ENCODE measurements at places on chromosomes 16 and 17.

DNA sequence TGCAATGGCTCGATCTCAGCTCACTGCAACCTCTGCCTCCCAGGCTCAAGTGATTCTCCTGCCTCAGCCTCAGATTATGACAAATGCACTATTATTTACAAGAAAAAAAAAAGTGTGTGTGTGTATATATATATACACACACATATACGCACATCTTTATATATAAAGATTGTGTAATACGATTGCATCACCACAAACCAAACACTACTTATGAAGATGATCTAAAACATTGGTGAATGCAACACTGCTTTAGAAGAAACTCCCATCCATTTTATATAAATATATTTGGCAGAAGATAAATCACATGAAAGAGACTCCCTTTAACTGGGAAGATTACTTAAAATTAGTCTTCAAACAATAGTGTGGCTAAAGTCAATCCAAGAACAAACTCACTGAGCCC, 96.7 kb downstream of the SYCE1L start:
- no peak for DNase-seq

GRCh38 chr16:84179612-84180320, 7.1 kb downstream of the TAF1C start:
- peak; percentile 63 for DNase-seq

DNA sequence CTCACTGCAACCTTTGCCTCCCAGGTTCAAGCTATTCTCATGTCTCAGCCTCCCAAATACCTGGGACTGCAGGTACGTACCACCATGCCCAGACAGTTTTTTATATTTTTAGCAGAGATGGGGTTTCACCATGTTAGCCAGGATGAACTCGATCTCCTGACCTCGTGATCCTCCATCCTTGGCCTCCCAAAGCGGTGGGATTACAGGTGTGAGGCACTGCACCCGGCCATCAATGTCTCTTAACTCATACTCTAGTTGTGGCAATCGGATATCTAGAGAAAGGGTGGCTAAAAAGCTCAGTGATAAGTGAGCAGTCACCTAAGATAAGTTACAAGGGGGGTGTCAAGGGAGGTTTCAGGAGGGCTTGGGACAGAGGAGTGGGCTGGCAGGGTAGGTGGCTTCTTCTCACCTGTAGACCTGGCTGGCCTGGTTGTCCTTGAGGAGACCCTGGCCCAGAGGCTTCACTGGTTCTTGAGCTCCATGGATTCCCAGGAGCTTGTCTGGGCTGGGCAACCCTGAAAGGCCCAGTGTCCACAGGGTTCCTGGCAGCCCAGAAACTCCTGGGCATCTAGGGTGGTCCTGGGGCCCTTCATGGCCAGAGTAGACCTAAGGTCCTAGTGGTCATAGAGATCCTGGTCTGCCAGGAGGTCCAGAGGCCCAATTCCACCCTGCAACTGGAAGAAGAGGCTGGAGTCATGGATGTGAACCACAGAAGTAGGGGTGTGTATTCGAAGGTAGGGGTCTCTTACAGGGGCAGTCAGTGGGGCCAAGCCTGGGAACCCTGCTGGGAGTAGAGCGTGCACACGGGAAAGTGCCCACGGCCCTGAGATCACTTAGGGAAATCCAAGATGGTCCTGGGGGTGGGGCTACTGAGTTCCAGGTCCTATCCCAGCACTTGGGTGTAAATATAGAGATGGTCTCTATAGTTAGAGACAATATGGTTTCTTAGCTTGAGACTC, 12.7 kb upstream of the IGFBP4 start:
- no peak for DNase-seq

GRCh38 chr17:67244431-67245072, 444 bp downstream of the HELZ start:
- peak; percentile 72 for DNase-seq

DNA sequence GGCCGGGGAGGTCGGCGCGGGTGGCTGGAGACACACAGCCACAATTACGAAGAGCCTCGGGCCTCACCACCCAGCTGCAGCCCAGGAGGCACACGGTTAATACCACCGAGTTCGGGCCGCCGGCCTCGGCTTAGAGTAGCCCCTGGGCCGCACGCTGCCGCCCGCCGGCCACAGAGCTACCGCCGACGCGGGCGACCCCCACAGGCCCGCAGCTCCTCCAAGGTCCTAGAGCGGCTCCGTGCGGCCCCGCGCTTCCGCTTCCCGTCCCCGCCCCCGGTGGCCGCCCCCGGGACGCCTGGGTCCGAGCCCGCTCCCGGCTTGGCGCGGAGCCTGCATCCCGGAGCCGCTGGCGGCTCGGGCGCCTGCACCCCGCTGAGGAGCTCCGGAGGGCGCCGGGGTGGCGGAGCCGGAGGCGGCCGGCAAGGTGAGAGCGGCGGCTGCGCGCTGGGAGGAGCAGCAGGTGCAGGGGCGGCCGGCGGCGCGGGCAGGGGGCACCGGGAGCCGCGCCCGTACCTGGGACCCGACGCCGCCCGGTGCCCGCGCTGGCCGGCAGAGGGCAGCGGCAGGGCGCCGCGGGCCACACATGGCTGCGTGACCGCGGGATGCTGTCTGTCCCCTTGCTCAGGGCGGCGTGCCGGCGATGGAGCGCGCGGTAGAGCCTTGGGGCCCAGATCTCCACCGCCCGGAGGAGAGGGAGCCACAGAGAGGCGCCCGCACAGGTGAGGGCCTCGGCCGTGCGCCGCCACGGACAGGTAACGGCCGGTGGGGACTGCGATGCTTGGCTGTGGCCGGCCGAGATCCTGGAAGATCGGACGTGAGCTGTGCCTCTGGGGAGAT, at the start of gene ZNF48:
Gene ZNF48 (plus strand): TSS at position 266 of the 837 bp plus-strand sequence. CDS start 375 bp downstream, at position 641.
- peak; percentile 96 for DNase-seq

DNA sequence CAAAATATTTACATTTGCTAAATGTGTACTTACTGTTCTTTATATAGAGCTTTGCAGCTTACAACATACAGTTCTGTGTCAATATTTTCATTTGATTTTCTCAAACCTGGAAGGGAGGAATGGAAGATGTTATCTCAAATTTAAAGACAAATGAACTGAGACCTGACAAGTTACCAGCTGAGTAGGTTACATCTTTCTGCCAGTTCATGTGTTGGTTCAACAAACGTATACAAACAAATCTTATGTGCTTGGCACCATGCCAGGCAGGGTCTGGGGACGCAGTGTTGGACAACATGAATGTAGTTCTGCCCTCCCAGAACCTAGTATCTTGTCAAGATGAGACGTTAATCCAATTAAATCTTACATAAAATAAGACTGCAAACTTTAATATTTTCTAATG, 507.5 kb upstream of the HSBP1 start:
- DNase-seq = no peak

DNA sequence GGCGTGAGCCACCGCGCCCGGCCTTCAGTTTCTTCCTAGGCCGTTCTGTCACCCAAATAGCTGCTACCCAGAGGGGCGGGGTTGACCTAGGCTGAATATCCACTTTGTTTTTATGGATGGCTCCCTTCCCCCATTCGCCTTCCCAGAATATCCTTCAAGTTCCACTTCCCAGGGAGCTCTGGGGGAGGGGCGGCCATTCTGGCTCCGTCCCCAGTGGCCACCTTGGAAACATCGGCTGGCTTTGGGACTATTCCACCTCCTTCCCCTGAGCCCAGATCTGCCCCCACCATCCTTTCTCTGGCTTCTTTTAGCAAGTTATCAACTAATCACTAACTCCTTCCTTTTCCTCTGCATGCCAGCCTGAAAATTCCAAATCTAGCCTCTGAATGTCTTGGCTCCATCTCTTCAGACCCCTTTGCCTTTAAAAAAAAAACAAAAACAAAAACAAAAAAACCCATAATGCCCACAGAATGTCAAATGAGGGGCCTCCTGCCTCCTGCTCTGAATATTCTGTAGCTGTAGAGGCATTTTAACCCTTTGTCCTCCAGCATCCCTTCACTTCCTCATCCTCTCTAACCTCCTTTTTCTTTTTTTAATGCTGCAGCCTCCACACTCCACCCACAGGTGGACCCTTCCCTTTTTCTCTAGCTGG, 6.4 kb downstream of the ATP1B2 start:
- peak; percentile 59 for DNase-seq

- no peak for DNase-seq
These were observed 2.1 kb upstream of the C17orf107 start for GRCh38 chr17:4897198-4897687.

- no peak for DNase-seq
These were observed 338.3 kb downstream of the CA10 start for GRCh38 chr17:51820252-51820651.

GRCh38 chr17:40793832-40794231, 5.9 kb downstream of the KRT28 start:
- peak; percentile 42 for DNase-seq

- DNase-seq = peak; percentile 72
These were observed 789 bp downstream of the ITPRIPL2 start for GRCh38 chr16:19114359-19115147.

DNA sequence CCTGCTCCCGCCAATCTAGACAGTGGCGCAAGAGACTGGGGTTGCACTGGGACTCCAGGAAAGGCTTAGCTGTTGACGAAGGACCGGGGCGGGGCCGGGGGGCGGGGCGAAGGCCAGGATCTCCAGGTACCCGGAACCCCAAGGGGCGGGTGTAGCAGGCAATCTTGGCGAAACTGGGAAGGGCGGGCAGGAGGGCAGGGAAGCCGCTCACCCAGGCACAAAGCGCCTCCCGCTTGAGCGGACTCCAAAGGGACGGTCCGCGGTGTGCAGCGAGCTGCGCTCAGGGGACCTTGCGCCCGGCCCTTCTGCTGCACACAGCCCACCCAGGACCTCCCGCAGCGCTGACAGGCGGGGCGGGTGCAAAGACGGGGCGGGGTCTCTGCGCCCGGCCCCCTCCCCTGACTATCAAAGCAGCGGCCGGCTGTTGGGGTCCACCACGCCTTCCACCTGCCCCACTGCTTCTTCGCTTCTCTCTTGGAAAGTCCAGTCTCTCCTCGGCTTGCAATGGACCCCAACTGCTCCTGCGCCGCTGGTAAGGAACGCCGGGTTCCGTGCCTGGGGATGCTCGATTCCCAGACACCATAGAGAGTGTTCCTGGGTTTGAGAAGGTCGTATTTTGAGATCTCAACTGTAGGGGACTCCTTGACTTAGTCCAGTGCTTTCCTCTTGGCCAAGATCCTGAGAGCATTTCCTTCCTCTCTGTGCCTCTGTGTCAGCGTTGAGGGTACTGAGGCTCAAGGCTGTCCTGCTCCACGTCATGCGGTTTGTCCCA, at the start of gene MT1F:
Gene MT1F (plus strand): TSS at position 405 of the 772 bp plus-strand sequence. CDS start 100 bp downstream, at position 505.
- DNase-seq = peak; percentile 89

DNA sequence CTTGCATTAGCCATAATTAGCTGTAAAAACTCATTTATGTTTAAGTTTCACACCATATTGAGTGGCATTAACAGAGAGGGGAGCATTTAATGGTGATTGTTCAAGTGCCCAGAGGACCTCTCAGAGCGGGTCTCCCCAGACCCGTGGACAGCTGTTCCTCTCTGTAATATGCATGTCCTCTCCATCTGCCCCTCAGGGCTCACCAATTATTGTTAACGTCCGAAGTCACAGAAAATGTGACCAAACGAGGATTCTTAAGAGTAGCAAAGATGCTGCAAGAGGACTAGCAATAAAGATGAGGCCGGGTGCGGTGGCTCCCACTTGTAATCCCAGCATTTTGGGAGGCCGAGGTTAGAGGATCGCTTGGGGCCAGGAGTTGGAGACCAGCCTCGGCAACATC, 130.2 kb downstream of the CPPED1 start:
- DNase-seq = no peak

- peak; percentile 15 for DNase-seq
These were observed 8.0 kb downstream of the SECTM1 start for GRCh38 chr17:82325286-82326180.

DNA sequence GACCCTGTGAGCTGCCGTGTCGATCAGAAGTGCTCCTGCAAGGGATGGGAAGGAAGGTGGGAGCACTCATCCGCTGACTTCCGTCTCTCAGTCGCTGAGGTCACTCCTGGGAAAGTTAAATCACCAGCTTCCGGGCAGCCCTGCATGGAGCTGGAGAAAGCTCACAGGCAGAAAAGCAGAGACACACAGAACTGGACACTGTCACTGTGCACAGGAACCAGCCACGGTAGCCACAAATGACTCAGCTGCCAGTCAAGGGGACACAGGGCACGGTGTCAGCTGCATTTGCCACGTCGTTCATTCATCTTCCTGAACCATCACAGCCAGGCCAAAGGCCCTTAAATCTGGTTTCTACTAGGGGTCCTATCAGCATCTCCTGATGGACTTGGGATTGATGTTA, 226.4 kb upstream of the PSMD7 start:
- no peak for DNase-seq

- peak; percentile 43 for DNase-seq
These were observed 29.6 kb downstream of the NPTX1 start for GRCh38 chr17:80446645-80447405.

- no peak for DNase-seq
These were observed 69.9 kb upstream of the CDH5 start for GRCh38 chr16:66296591-66296990.

GRCh38 chr16:80509872-80510271, 30.9 kb upstream of the DYNLRB2 start:
- no peak for DNase-seq

Measured in right cardiac atrium (tissue), 5 donors.